H7 (cell line): ENCODE measurements at places on chromosomes 2 and 18. TPM values are rescaled to one million over a fixed set of nuclear protein-coding genes. Genes with fewer than 3 reads are reported as not detected.

Gene HOXD4
- not detected in 2 replicates for total RNA-seq

Gene IL36G
- 0.37 TPM in 1 of 2 replicates, not detected in the other for total RNA-seq

Gene CRACDL
- total RNA-seq: 0.04 and 0.24 TPM in 2 replicates

Gene DES
- total RNA-seq: 14.7 and 18.8 TPM in 2 replicates

Gene DSG1
- total RNA-seq: 0.14 TPM in 1 of 2 replicates, not detected in the other

Gene TDRD15
- total RNA-seq: not detected in 2 replicates

Gene RESP18
- not detected in 2 replicates for total RNA-seq

Gene SCN3A
- total RNA-seq: not detected in 2 replicates

Gene CLHC1
- 4.7 and 8.9 TPM in 2 replicates for total RNA-seq

Gene PMAIP1
- 131 and 207 TPM in 2 replicates for total RNA-seq

Gene FBXO48
- total RNA-seq: 0.52 and 1.00 TPM in 2 replicates

Gene TRIM43B
- not detected in 2 replicates for total RNA-seq

- DNase-seq: no peak
These were observed 15.4 kb downstream of the HJURP start for GRCh38 chr2:233838726-233839446.

DNA sequence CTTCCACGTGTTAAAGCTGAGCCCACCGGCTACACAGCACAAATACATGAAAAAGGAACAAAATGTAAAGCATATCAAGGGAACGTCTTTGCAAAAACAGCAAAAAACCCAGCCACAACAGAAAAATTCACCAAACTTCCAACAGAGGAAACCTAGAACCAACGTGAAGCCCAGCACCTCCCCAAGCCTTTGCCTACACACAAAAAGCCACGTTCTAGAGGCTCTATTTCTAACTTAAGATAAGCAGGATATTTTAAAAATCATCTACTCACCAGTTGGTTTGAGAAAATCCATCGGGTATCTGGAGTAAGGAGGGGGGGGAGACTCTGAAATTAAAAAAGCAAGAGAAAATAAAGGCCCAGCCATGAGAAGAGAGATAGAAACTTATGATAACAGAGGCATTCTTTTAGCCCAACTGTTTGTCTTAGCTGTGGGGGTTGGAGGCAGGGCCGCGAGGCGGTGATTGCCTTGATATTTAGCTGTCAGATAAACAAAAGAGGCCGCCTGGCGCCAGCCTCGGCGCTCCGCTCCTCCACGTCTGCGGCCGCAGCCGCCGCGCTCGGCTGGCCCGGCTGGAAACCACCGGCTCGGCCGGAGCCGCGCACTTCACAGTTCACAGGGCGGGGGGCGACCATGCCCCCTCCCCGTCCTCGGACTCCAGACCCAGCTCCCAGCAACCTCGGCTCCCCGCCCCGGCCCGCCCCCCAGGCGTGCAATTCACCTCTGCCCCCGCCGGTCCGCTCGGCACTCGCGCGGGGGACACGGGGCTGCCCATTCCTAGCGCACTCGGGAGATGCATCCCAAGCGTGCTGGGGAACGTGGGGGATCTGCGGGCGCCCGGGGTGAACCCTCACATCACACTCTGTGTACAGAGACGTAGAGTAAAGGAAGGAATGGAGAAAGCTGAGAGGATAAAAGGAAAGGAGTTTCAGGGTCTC lies 2.4 kb downstream of the SMAD7 start:
- DNase-seq: peak; percentile 88

GRCh38 chr18:59696311-59697235 lies 650 bp downstream of the CCBE1 start:
- peak; percentile 76 for DNase-seq

DNA sequence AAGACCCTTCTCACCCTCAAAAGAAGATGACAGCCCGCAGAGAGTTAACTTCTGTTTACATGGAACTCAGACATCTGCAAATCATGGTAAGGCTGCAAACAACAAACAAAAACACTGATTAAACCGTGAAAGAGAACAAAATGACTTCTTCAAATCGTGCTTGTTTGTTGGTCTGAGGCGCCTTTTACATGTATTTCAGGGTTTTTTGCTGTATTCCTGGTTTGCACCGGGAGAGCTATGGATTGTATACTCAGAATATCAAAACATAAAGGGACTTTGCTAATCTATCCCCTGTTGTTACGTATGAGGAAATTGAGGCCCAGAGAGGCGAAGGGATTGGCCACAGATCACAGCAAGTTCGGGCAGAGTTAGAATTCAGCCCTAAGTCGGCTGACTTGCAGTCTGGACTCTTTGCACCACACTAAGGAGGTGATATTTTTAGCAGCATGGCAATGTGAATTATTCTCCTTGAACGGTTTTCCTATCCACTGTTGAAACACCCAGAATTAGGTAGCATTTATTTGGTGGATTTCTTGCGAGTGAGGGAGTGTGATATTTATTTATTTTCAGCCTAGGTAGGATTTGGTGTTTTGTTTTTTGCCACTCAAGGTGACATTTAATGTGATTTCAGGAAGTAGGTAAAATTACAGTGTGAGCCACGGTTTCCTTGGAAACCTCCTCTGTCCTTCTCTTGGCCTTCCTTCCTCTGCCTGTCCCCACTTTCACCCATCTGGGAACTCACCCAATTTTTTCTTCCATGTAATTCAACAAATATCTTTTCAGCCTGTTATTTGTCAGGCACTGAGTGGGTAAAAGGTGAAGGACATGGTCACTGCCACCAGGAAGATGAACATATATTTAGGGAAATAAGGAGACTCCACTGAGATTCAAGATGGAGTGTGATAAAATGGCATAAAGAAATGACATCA lies 980 bp upstream of the PDE6D start:
- DNase-seq: no peak

DNA sequence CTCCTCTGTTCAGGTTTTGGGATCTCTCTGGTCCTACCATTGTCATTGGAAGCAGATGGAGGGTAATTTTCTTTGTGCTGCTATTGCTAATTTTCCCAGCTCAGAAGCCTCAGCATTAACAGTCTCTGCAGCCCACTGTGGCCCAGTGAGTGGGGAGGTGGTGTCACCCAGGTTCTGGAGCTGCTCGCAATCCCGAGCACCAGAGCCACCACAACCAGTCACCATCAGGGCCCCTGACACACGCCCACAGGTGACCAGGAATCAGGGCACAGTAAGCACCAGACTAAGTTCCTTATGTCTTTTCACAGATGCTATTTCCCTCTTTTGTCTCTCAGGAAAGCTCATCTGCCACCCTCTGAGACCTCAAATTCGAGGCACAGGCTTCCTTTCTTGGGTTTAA lies 87.9 kb downstream of the SEPTIN10 start:
- peak; percentile 16 for DNase-seq

DNA sequence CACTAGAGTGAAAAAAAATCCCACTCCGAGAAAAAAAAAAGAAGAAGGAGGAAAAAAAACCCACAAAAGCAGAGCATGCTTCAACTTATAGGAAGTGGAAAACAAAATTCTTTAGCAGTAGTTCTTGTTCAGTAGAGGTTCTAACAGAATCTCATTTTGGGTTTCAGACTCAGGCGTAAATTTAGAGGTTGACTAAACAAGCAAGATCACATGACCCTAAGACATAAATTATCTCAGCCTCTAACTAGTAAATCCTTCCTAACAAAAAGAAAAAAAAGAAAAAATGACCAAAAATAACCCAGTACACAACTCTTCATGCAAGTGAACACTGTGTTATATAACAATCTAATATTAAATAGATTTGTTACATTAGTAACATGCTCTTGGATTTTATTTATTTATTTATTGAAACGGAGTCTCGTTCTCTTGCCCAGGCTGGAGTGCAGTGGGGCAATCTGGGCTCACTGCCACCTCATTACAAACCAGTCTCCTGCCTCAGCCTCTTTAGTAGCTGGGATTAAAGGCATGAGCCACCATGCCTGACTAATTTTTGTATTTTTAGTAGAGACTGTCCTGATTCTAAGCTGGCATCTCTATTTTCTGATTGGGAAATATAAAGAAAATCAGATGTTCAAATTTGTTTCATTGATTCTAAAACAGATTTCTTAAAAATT lies 35.4 kb downstream of the PPP4R3B start:
- no peak for DNase-seq

DNA sequence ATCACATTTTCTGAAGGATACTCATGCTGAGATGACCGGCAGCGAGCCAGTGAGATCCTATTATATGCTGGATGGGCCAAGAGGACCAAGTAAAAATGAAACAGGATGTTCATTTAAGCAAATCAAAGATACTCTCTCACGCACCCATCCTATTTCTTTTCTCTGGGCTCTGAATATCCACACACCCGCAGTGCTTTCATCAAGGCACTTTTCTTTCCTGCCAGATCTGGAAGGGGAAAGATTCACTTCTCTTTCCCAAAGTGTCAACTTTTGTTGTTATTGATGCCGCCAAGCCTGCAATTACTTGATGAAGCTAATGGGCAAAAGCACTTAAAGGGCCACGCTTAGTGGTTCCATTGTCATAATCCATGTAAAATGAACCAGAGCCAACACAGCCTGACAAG lies 191.9 kb upstream of the CHAC2 start:
- no peak for DNase-seq

DNA sequence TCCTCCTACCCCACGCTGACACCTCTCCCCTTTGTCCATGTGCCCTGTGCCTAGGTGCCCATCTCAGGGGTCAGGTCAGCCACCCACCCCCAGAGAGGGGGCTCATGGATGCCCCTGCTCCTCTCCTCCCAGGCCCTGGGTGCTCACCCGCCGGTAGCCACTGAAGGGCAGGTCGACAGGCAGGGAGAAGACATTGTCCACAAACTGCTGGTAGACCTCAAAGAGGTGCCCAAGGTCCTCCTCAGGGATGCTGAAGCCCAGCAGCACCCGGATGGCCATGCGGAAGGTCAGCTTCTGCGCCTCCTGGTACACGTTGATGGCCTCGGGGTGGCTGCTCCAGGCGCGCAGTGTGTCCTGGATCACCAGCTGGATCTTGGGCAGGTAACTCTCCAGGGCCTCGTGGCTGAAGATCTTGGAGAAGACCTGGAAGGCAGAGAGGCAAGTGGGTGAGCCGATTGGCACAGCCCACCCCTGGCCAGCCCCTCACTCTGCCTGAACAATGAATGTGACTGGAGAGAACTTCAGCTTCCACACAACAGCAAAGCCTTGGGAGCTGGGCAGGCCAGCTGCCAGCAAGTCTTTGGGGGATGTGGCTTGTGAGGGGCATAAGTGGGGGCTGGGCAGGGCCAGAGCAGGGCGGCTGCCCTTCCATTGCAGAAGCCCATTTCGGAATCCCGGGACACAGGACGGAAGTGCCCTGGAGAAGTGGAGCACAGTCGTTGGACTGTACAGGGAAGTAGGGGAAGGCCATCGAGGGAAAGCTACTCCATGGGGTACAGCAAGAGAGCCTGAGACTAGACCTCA lies 12.5 kb downstream of the CYP26B1 start:
- DNase-seq: no peak

- peak; percentile 85 for DNase-seq
These were observed 145.9 kb downstream of the ZNF516 start for GRCh38 chr18:76349067-76349715.

DNA sequence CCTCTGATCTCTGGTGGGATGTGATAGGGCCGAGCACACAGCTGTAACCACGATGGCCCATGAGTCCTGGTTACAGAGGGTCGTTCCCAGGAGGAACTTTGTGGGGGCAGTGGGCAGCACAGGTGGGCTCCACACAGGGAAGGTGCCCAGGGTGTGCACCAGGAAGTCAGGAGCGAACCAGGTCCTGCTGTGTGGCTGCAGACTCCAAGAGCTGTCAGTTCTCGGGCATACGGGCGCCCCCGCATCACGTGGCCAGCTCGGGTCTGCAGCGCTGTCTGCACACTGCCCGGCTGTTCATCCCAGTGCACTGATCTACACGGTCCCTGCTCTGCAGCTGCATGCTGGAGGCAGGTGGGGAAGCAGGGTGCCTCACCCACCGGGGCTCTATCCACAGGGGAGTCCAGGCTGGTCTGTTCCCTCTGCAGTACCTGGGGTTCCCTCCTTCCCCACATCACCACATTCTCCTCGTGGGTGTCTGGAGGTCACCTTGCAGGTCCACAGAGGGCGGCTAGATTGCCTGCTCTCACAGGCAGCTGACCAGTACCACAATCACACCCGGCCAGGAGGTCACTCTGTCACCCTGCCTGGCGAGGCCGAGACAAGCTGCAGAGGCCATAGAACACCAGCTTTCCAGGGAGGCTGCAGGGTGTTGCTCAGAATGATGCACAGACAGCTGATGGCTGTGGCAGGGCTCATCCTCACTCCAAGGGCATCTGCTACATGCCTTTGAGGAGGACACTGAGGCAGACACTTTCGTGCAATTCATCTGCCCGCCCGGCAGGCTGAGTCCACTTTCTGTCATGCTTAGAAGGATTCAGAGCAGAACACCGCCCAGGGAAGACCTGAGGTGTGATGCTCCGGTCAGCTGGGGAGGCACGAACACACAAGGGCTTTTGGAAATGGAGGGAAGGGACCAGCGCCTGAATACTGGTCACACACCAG lies 202.7 kb downstream of the EIPR1 start:
- DNase-seq: no peak

DNA sequence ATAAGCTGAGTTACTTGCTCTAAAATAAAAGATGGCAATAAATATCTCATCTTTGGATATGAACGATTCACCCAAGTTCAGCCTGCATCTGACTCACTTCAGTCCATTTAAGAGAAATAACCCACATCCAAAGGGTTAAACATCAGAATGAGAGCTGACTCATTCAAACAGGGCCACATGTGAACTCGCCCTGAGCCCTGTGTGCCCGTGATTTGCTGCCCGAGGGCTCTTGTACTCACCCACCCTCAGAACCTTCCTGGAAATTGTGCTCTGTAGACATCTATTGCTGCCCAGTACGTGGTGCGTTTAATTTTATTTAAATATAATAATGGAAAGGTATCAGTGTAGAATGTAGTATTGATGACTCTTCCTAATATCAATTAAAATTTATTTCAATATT lies 66.9 kb upstream of the RBM44 start:
- no peak for DNase-seq

DNA sequence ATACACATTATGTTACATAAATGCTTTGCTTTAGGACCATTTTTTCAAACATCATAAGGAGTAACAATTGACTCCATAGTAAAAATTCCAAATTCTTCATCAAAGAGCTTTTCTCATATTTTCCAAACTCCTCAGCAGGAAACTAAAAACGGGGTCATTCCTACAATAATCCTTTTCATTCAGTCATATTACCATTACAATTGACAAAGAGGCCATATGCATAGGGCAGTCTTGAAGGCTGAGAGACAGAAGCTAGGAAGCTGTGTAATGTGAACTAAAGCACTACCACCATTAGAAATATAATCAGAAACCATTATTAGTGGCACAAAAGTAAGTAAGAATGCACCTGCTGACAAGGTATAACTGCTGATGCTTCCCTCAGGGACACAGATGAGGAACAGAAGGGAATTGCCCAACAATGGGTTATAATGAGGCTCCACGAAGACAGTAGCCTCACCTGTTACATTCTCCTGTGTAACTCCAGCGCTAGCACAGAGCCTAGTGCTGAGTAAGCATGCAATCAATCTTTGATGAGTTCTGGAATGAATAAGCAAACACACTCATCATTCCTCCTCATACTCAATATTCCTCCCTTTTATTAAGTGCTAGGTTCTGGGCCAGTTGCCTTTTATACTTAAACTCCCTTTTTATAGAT lies 942.3 kb downstream of the CPS1 start:
- no peak for DNase-seq

- DNase-seq: no peak
These were observed 26.2 kb downstream of the TAF4B start for GRCh38 chr18:26252411-26252810.
